ENCODE measurements at places on chromosomes 2 and 18. TPM values are rescaled to one million over a fixed set of nuclear protein-coding genes. Genes with fewer than 3 reads are reported as not detected.

Gene CENPA
- 1.8 TPM for total RNA-seq

Gene C18orf63
- total RNA-seq, result not detected

Gene TRIM54
- not detected for total RNA-seq

Gene MPP4
- 0.26 TPM for total RNA-seq

Measured in fibroblast of lung (primary cell).